Kidney epithelial cell (primary cell): ENCODE measurements at places on chromosomes 7 and 10. TPM values are rescaled to one million over a fixed set of nuclear protein-coding genes. Genes with fewer than 3 reads are reported as not detected.
A peak's percentile ranks its signal among the peaks of the same experiment; 100 is the strongest.

The SMURF1 gene
- total RNA-seq = 51.3 and 55.1 TPM in 2 replicates

The MTPN gene
- 124 and 128 TPM in 2 replicates for total RNA-seq

The AKR1C2 gene
- total RNA-seq = 0.27 and 2.0 TPM in 2 replicates

The PHYHIPL gene
- total RNA-seq = 0.17 TPM in 1 of 2 replicates, not detected in the other

The ACTR3C gene
- 3.3 and 4.0 TPM in 2 replicates for total RNA-seq

The SUN3 gene
- not detected in 2 replicates for total RNA-seq

The PROSER2 gene
- total RNA-seq = 47.6 and 58.8 TPM in 2 replicates

The SH2D4B gene
- not detected in 2 replicates for total RNA-seq

The TACR2 gene
- total RNA-seq = 0.27 TPM in 1 of 2 replicates, not detected in the other

The HMX2 gene
- 0.34 TPM in 1 of 2 replicates, not detected in the other for total RNA-seq

The AGMO gene
- total RNA-seq = 0.04 TPM in 1 of 2 replicates, not detected in the other

The PNLIP gene
- total RNA-seq = not detected in 2 replicates

The NPFFR1 gene
- 0.04 and 0.21 TPM in 2 replicates for total RNA-seq

The HDAC9 gene
- total RNA-seq = 80.1 and 84.5 TPM in 2 replicates

GRCh38 chr7:148567524-148567923, 23.0 kb upstream of the C7orf33 start:
- DNase-seq = no peak

- DNase-seq = no peak
These were observed 13.4 kb downstream of the DPCD start for GRCh38 chr10:101601541-101601940.

DNA sequence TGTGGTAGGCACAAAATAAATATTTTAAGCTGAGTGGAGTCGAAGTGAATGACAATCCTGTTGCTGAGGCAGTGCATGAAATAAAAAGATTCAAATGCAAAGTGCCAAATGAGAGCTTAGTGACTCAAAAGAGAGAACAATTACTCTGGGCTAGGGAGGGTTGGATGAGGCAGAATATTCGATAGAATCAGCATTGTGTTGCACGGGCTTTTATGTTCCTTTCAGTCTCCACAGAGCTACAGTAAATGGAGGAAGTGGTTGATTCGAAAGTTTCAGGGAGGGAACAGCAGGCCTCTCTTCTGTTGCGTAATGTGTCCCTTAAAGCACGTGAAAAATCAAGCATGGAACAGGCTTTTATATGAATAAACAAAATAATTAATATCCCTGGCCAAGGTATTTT, 599.3 kb upstream of the CELF2 start:
- DNase-seq = no peak

DNA sequence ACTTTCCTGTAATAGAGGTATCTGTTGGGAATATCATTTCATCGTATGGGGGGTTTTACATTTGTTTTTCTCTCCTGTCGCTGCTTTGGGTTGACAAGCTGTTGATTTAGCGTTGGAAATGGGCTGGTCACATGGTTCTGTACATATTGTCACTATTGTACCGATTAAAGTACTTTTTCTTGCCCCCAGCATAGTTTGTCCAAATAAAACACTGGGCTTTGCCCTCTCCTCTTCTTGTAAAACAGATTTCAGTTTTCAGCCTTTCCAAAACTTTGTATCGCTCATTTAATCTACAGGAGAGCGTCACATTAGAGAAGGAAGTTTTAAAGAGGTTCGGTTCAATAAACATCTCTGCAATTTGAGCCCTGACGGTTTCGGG, 4.0 kb downstream of the BMI1 start:
- DNase-seq = no peak

- no peak for DNase-seq
These were observed 634.8 kb downstream of the TYW1 start for GRCh38 chr7:67631476-67631875.

DNA sequence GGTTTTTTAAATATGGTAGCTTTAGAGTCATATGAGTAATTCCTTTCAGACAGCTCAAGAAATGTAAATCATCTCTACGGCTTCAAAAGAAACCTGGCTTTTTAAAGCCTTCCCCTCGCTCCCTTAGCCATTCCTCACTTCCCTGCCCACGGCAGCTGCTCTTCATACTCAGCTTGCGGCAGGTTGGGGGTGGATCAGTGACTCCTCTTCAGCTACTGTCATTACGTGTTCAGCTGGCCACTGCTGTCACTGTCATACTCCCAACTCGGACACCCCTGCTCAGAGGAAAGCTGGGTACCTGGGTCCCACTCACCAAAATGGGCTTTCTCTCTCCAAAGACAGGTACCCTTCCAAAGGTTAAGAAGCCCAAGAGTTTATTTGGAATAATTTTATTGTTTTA, 6.6 kb downstream of the YWHAG start:
- no peak for DNase-seq

- DNase-seq = peak; percentile 97
These were observed 31.5 kb upstream of the NRP1 start for GRCh38 chr10:33365871-33366411.

- no peak for DNase-seq
These were observed 82.6 kb upstream of the LRRC4 start for GRCh38 chr7:128113839-128114238.

DNA sequence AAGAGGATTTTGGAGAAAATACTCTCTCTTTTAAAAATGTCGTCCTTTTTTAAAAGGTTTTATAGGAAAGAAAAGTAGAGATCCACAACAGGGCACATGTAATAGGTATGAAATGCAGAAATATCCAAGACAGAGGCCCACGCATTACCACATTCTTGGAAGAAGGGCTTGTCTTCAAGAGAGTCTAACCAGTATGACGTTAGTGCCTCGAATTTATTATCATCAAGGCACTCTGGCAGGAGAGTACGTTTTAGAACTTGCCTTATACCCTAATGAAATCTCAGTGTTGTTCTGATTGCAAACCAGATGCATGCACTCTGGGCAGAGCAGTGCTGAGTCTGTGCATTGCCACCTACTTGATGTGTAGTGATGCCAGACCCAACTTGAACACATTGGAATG, 342.6 kb upstream of the NFE2L3 start:
- no peak for DNase-seq

DNA sequence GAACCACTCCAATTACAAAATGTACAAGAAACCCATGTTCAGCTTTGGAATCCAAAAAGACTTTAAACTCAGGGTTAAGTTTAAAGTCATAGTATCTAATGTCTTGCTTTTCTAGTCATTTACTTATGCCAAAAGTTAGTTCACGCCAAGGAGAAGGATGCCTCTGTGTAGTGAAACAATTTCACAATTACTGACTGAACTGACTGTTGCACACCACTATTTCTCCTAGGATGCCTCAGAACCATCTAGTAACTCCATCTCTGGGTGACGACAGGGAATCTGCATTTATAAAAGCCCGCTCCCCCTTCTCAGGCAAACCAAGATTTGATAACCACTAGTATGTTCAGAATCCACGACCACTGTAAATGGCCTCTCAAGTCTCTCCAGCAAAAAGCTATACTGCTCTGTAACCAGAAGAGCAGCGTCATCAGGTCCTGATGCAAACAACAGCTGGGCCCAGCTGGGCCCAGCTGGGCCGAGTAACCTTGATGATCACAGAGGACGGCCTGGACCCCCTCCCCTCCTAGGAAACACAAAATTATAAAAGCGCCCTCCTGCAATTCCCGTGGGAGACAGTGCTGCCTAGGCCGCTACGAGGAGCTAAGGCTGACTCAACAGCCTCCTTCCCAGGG, 680 bp upstream of the ADO start:
- no peak for DNase-seq

- no peak for DNase-seq
These were observed 50.4 kb upstream of the NFE2L3 start for GRCh38 chr7:26101361-26102151.

GRCh38 chr10:109317746-109318366, 605.5 kb downstream of the XPNPEP1 start:
- no peak for DNase-seq

- no peak for DNase-seq
These were observed 109.5 kb upstream of the SDK1 start for GRCh38 chr7:3191548-3191947.

DNA sequence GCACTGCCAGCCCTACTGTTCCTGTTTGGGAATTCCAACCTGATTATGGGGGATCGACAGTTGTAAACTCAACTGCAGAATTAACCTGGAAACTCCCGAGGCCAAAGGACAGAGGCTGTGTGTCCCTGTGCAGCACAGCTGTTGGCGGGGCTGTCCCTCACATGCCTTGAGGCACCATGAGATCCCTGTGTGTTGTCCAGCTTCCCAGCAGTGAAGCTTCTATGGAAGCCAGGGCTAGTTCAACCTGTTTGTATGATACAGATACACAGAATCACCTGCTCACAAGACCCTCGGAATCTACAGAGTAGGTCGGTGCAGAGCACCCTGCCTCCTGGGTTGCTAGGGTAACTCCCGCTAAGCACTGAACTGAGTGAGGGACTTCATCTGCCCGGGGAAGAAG, 61.0 kb upstream of the EFCAB10 start:
- no peak for DNase-seq

DNA sequence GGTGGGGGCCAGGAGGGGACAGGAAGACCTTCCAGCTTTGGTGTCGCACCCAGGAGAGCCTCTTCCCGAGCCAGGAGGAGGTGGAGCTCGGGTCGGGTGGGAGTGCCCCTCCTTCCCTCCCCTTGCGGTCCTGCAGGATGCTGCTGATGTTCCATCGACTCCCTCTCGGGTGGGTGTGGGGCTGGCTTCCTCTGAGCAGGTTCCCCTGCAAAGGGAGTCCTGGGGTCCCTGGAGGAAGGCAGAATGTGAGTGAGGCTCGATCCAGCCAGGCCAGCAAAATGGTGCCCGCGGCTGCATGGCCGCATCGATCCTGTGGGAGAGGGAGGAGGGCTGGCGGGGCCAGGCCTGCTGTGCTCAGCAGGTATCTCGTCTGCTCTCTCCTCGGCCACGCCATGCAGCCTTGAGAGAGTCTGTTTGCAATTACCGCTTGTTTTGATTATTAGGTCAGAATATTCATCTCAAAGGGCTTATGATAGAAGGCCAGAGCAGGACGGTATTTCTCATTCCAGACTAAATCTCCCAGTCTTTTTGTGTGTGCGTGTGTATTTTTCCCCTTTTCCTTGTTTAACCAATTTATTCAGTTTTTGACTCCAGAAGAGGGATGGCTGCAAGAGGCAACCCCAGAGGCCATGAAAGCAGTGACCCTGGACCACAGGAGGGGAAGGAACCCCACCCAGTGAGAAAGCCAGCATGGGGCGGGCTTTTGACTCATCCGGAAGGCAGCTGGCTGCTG, 137.3 kb upstream of the ZMIZ1 start:
- peak; percentile 53 for DNase-seq

DNA sequence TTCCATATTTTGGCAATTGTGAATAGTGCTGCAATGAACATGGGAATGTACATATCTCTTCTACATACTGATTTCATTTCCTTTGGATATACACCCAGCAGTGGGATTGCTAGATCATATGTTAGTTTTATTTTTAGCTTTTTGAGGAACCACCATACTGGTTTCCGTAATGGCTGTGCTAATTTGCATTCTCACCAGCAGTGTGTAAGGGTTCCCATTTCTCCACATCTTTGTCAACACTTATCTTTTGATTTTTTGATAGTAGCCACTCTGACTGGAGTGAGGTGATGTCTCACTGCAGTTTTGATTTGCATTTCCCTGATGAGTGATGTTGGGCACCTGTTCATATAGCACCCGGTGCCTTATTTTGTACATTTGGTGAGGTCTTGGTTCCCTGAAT, 519.6 kb downstream of the REEP3 start:
- no peak for DNase-seq

GRCh38 chr7:49486974-49487829, 286.2 kb upstream of the VWC2 start:
- DNase-seq = no peak

DNA sequence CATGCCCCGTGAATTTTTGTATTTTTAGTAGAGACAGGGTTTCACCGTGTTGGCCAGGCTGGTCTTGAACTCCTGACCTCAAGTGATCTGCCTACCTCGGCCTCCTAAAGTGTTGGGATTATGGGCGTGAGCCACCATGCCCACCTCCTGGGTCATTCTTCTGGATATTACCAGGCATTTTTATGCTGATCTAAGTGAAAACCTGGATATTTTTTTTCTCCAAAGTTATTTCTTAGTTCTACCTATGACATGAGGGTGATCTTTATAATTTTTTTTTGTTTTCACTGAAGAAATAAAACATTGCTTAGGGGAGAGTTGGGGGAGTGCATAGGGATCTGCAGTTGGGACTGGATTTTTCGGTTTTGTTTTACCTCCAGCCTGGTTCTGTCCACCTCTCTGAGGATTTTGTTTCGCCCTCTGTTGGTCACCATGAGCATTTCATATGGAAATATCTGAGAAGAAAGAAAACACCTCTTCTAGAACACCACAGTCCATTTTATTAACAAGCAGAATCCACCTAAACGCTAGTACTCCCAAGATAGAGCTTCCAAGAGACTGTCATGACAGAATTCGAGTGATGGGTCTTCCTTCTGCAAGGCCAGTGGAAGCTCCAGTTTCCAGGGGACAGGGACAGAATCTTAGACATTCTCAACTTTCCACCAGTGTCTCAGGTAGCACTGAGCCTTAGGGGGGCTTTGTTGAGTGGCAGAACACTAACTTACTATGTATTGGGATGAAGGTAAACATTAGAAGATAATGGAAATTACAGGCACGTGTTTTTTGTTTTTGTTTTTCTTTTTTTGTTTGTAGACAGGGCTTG, 33.4 kb upstream of the AFAP1L2 start:
- DNase-seq = no peak

DNA sequence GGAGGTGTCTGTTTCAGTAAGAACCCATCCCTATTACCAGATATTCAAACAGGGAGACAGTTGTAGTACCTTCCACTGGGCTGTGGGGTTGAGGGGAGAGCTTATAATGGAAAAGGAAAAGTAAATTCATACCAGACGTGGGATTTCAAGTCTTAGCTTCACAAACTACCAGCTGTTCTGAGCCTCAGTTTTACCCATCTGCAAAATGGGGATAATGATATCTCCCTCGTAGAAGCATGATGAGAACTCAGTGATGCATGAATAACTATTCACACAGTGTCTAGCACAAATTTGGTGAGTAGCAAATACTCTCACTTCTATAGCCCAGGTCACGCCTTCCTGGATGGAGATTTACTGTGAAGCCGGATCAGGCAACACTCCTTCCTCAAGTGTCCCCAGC, 29.1 kb upstream of the IKZF1 start:
- DNase-seq = no peak

GRCh38 chr7:105224884-105225651, 163.7 kb downstream of the SRPK2 start:
- peak; percentile 80 for DNase-seq

DNA sequence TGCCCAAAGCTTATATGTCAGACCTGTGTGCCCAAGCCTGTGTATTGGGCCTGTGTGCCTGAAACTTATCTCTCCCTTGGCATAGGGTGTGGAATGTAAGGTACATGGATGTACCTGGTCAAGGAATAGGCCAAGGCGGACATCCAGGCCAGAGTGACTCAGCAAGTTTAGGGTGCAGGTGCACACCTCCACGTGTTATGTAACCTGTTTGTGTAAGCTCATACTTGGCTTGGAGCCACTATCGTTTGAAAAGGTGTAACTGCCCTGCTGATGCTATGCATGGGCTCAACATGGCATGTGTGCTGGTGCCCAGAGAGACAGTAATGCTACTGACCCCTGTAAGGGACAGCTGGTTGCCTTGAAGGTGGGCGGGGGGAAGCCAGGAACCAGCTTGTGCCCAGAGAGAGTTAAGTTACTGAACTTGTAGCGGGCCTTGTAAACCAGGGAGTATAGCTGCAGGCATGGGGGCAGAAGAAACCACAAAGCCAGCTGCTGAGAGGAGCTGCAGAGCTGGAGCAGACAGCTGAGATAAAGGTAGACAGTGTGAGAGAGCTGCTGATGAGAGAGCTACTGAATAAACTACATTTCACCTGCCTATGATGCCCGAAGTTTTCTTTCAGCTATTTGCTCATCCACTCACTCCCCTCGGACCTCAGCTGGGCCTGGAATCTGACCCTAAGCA, 656.4 kb upstream of the ZWINT start:
- no peak for DNase-seq
